ENCODE measurements at places on chromosomes 6 and 20. TPM values are rescaled to one million over a fixed set of nuclear protein-coding genes. Genes with fewer than 3 reads are reported as not detected.
A peak's percentile ranks its signal among the peaks of the same experiment; 100 is the strongest.

The SLC22A16 gene
- total RNA-seq: not detected

The KCNK16 gene
- total RNA-seq: not detected

The AVP gene
- not detected for total RNA-seq

The ELOVL2 gene
- not detected for total RNA-seq

The SLC32A1 gene
- total RNA-seq: 0.12 TPM

The BTN1A1 gene
- 0.10 TPM for total RNA-seq

The IYD gene
- not detected for total RNA-seq

The ADGRF5 gene
- total RNA-seq: not detected

- no peak for DNase-seq
- no peaks in the 10 kb centered on the region for H3K36me3 ChIP-seq
- no peaks in the 10 kb centered on the region for H3K4me1 ChIP-seq
- no peak overlapping the region for H3K4me3 ChIP-seq
These were observed 72.7 kb downstream of the TRAM2 start for GRCh38 chr6:52503851-52504781.

- H3K4me1 ChIP-seq: no peaks in the 10 kb centered on the region
- no peak overlapping the region for H3K27ac ChIP-seq
- no peak for DNase-seq
- no peaks in the 10 kb centered on the region for H3K36me3 ChIP-seq
- peaks cover 6% of the 10 kb centered on the region for H3K27me3 ChIP-seq
- no peak overlapping the region for H3K4me3 ChIP-seq
These were observed 30.4 kb upstream of the SMOC2 start for GRCh38 chr6:168410554-168411011.

GRCh38 chr6:50123688-50124087 lies 74.0 kb upstream of the DEFB112 start:
- no peak for DNase-seq
- no peak overlapping the region for H3K4me3 ChIP-seq
- H3K4me1 ChIP-seq: no peaks in the 10 kb centered on the region
- H3K27me3 ChIP-seq: no peaks in the 10 kb centered on the region
- H3K36me3 ChIP-seq: no peaks in the 10 kb centered on the region

GRCh38 chr20:10077886-10078285 lies 43.1 kb downstream of the ANKEF1 start:
- H3K36me3 ChIP-seq: no peaks in the 10 kb centered on the region
- no peaks in the 10 kb centered on the region for H3K4me1 ChIP-seq
- peaks cover 13% of the 10 kb centered on the region for H3K27me3 ChIP-seq
- no peak overlapping the region for H3K27ac ChIP-seq
- DNase-seq: no peak
- H3K4me3 ChIP-seq: no peak overlapping the region

DNA sequence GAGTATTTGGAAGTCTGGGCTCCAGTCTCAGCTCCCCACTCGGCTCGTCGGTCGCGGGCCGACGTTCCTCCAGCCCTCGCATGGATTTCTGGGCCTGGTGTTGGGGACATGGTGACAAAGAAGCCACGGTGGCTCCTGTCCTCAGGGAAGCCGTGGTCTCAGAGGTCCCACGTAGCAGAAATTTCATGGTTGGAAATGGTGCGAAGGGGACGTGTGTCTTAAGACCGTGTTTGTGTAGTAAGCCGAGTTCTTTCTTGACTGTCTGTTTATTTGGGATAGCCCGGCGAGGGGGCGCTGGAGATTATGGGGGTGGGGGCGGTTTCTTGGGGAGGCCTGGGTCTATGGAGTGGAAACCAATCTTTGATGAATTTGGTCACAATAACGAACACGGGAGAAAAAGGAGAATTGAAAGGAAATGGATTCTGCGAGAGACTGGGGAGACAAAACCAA lies 23.5 kb upstream of the MAP3K7 start:
- no peak for DNase-seq
- peaks cover 62% of the 10 kb centered on the region for H3K27me3 ChIP-seq
- H3K4me3 ChIP-seq: peak overlapping the region; percentile 96
- H3K36me3 ChIP-seq: peaks cover 2% of the 10 kb centered on the region
- peaks cover 14% of the 10 kb centered on the region for H3K4me1 ChIP-seq
- peak overlapping the region; percentile 0 for H3K27ac ChIP-seq

- H3K4me3 ChIP-seq: no peak overlapping the region
- no peaks in the 10 kb centered on the region for H3K4me1 ChIP-seq
- no peak overlapping the region for H3K27ac ChIP-seq
- no peak for DNase-seq
- peaks cover 19% of the 10 kb centered on the region for H3K27me3 ChIP-seq
These were observed 16.2 kb downstream of the BNIP5 start for GRCh38 chr6:36320475-36320874.

DNA sequence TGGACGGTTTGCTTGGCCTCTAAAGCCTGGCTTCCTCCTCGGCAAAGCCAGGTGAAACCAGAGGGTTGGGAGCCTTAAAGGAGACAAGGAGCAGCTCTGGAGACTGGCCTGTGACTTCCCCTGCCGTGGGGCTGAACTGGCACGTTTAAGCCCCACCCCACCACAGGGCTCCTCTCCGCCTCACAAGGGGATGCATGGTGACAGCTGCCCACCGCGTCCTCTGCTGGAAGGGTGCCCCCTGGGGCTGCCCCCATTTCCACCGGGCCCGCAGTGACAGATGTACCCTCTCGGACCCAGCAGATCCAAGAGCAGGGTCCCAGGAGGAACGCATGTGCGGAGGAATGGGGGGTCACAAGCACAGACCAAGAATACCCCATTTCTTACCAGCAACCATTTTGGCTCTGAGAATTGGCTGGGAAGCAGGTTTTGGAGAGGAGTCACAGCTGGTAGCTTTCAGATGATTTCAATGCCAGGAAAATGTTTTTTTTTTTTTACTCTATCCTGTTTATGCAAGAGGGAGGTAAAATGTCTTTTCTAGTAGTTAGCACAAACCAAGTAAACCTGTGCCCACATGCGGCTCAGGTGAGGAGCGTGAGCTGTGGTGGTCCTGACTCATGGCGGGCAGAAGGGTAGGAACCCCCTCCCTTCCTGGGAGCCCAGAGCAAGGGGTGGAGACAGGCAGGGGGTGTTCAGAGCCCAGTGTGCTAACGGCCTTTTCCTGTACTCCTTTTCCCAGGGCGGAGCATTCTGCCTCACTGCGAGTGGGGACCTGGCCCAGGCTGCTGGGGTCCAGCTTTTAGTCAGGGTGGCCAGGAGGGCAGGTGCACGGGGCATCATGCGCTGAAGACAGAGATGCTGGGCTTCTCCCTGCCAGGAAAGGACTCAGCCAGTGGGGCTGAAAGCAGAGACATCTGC lies 33.0 kb downstream of the FRMD1 start:
- H3K36me3 ChIP-seq: no peaks in the 10 kb centered on the region
- H3K4me1 ChIP-seq: no peaks in the 10 kb centered on the region
- DNase-seq: no peak
- H3K4me3 ChIP-seq: no peak overlapping the region

DNA sequence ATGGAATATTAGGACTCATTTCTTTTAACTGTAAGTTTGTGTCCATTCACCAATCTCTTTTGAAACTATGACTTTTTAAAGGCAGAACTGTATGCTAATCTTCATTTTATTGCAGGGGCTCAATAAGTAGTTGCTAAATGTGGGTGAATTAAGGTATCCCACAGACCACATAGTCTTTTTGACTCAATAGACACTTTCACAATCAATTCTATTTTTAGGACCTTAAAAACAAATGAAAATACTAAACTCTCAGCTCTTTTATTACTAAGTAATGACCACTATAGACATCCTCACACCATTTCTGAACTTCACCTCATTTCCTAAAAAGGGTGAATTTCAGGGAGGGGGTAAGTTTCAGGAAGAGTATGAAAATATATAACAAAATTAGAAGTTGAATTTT lies 106.8 kb upstream of the BEND6 start:
- no peaks in the 10 kb centered on the region for H3K36me3 ChIP-seq
- H3K27me3 ChIP-seq: peaks cover 48% of the 10 kb centered on the region
- peaks cover 18% of the 10 kb centered on the region for H3K4me1 ChIP-seq

GRCh38 chr20:61983965-61984364 lies 81.7 kb downstream of the TAF4 start:
- H3K27ac ChIP-seq: peak overlapping the region; percentile 10
- H3K4me1 ChIP-seq: peaks cover 15% of the 10 kb centered on the region
- no peak overlapping the region for H3K4me3 ChIP-seq
- H3K27me3 ChIP-seq: no peaks in the 10 kb centered on the region
- no peak for DNase-seq

DNA sequence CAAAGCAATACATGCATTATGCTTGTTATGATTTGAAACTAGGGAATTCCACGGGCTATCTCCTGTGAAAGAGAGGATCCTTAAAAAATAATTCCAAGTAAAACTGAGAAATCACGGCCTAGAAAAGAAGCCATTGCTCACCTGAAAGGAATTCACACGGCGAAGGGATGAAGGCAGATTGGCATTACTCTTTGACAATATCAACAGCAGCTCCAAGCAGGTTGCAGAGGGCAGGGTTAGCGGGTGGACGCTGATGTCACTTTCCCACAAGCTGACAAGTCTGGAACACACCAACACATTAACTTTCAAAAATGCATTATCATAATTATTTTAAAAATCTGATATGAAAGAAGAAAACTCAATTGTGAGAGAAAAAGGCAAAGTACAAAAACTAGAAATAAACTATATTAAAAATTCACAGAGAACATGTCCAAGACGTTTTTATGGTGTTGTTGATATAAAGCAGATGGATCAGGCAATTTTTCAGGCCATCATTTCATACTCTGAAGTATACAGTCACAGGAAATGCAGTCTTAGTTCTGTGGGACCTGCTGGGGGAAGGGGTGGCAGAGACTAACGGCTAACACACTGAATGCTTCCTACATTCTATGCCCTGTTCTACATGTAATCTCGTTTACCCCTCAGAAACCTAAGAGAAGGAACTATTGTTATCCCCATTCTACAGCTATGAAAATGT lies 108.3 kb downstream of the UBE3D start:
- H3K4me3 ChIP-seq: no peak overlapping the region
- H3K27me3 ChIP-seq: no peaks in the 10 kb centered on the region
- H3K27ac ChIP-seq: no peak overlapping the region
- peaks cover 7% of the 10 kb centered on the region for H3K36me3 ChIP-seq

GRCh38 chr20:50762435-50763220 lies 31.2 kb downstream of the PARD6B start:
- DNase-seq: no peak
- peaks cover 7% of the 10 kb centered on the region for H3K27me3 ChIP-seq
- H3K4me1 ChIP-seq: no peaks in the 10 kb centered on the region
- no peak overlapping the region for H3K4me3 ChIP-seq
- no peak overlapping the region for H3K27ac ChIP-seq

- H3K27me3 ChIP-seq: no peaks in the 10 kb centered on the region
- DNase-seq: no peak
These were observed 18.4 kb downstream of the MOCS1 start for GRCh38 chr6:39915866-39916265.

GRCh38 chr20:1632178-1632577 lies 12.4 kb upstream of the SIRPB1 start:
- peak overlapping the region; percentile 81 for H3K4me3 ChIP-seq
- H3K27me3 ChIP-seq: no peaks in the 10 kb centered on the region
- peaks cover 70% of the 10 kb centered on the region for H3K4me1 ChIP-seq
- H3K36me3 ChIP-seq: peaks cover 10% of the 10 kb centered on the region
- DNase-seq: peak; percentile 75
- peak overlapping the region; percentile 13 for H3K27ac ChIP-seq

DNA sequence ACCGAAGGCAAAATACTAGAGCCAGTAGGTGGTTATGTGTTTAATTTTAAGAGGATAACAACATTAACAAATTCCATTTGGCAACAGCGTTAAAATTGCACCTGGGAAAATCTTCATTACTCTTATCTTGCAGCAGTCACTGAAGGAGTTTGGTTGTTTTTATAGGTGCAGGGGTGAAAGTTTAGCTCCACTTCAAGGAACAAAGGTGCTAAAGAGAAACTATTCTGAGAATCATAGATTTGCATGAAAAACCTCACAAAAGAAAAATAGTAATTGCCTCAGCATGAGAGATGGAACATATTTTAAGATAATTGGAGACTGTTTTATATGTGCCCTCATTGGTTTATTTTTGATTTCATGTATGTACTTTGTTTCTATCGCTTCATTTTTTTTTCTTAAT lies 444.4 kb downstream of the UTRN start:
- H3K4me1 ChIP-seq: peaks cover 38% of the 10 kb centered on the region
- H3K36me3 ChIP-seq: peaks cover 9% of the 10 kb centered on the region
- no peaks in the 10 kb centered on the region for H3K27me3 ChIP-seq
- no peak overlapping the region for H3K4me3 ChIP-seq

Measured in activated T-cell treated with anti-CD3 and anti-CD28 coated beads, Interleukin-2, amount 50 U/mL, for 72 hours (primary cell).